ENCODE measurements at places on chromosomes 5 and 9.
A peak's percentile ranks its signal among the peaks of the same experiment; 100 is the strongest.

GRCh38 chr5:58902765-58903164 lies 319.9 kb downstream of the RAB3C start:
- no peak for DNase-seq

GRCh38 chr5:127865273-127865672 lies 162.1 kb downstream of the CCDC192 start:
- no peak for DNase-seq

- no peak for DNase-seq
Observed at GRCh38 chr5:100595812-100596173, 60.6 kb downstream of the FAM174A start.

- DNase-seq = no peak
Observed at GRCh38 chr9:79107911-79108676, 463.7 kb upstream of the TLE4 start.

- DNase-seq = no peak
Observed at GRCh38 chr5:178277866-178278265, 45.3 kb upstream of the PHYKPL start.

GRCh38 chr5:65803699-65804391 lies 81.8 kb downstream of the NLN start:
- no peak for DNase-seq

DNA sequence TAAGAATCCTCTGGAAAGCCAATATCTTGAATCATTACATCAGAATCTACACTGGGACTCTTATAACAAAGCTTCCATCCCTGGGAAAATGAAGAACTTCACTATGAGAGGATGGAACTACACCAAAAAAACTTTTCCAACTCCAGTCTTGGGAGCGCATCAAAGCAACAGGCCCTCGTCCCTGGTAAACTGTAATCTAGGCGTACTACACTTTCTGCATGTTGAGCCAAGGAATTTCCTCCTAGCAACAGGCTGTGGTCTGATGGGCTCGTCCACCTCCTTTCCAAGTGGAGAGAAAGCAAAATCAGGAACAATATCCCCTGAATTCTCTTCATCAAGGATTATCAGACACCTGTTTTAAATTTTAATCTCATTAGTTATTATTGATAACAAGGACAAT lies 94.1 kb downstream of the NFIB start:
- DNase-seq = no peak

DNA sequence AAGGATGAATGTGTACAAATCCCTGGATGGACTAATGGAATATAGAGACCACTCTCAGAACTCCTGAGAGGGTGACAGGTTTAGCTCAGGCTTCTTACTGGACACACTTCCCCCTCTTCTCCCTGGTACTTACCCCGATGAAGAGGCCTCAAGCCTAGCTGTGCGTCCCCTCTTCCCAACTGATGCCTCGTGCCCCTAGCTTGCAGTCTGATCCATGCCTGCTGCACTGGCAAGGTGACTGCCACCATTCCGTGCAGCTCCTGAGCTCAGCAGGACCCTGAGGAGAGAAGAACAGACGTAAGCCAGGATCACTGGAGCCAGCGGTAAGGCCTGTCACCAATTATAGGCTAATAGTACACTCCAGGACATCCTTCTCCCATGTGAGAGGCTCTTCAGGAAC lies 5.5 kb upstream of the STOML2 start:
- DNase-seq = peak; percentile 6

DNA sequence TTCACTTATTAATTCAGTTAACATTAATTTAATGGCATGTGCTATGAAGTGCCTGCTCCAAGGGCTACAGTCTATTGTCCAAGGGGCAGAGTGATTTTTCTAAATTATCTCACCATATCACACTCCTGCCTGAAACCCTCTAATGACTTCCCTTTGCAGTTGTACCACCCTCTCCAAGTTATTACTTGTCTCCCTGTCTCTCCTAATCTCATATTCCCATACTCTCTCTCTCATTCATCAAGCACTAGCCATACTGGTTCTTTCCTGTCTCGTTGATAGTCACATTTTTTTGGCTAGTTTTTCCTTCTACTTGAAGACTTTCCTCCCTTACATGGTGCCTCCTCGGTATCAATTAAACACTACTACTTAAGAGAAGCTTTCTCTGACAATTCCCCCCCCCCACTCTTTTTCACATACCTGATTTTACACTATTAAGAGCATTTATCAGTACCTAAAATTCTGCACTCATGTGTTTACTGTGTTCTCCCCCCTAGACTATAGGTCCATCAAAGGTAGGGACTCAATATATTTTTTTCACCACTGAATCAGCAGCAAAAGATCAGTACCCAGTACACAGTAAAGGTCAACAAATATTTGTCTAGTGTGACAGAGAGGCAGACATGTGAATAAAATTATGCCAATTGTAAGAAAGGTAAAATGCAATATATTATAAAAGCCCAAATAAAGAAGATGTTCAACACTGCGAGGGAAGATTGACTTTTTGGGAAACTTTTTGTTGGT lies 19.0 kb downstream of the RICTOR start:
- no peak for DNase-seq

DNA sequence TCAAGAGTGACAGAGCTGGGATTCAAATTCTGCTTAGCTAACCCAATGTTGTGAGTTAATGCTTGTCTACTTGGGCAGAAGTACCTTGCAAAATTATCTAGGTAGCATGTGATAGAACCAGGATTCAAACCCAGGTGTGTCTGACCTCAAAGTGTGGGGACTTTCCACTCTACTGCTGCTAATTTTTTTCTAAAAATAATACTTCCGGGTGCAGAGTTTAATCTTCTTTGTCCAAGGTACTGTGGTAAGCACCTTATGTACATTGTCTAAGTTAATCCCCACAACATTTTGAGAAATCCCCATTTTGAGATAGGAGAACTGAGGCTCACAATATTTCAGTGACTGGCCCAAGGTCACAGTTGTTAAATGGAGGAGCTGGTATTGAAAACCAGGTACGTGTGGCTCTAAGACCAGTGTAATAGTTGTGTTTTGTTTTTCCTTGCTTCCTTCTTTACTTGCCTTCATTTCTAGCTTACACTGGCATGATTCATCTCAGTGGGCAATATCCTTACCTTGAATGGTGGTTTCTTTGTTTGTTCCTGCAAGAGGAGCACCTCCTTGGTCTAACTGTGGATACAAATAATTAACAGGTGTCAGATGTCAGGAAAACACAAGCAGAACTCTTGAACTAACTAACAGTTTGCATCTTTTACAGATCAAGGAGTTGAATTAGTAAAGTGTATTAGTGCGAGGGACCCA lies 7.5 kb downstream of the ALDOB start:
- no peak for DNase-seq

- DNase-seq = no peak
Observed at GRCh38 chr5:83488821-83489220, 17.3 kb downstream of the VCAN start.

DNA sequence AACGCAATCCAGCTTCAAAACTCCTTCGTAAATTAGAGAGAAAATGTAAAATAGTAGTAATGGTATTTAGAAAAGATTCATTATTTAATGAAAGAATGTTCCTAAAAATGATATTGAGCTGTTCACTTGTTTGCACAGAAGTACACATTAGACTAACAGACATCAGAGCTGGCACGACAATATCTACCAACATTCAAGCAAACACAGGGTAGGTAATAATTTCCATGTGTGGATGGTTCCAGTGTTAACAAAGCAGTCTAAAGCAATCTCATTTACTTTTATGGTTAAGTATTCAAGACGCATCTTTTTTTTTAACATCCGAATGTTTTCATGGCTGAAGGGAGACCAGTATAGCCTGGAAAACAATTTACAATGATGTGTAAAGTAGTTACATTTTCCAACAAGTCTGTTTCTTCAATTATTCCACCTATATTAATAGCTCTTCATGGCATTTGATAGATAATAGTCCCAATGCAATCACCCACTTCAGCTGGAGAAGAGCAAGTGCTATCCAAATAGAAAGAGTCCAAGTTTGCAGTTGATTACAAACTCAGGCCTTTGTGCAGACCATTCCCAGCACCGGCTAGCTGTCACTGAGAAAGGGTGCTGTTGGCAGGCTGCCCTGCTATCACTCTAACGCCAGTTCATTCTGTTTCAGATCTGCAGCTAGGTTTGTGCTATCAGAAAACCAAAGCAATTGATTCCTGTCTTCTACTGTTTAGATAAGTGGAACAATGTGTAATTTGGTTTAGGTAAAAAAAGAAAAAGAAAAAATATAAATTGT lies 458.8 kb downstream of the DTWD2 start:
- no peak for DNase-seq

GRCh38 chr9:109072133-109072692 lies 47.5 kb downstream of the TMEM245 start:
- DNase-seq = no peak

- no peak for DNase-seq
Observed at GRCh38 chr5:14167211-14167845, 24.2 kb downstream of the TRIO start.

DNA sequence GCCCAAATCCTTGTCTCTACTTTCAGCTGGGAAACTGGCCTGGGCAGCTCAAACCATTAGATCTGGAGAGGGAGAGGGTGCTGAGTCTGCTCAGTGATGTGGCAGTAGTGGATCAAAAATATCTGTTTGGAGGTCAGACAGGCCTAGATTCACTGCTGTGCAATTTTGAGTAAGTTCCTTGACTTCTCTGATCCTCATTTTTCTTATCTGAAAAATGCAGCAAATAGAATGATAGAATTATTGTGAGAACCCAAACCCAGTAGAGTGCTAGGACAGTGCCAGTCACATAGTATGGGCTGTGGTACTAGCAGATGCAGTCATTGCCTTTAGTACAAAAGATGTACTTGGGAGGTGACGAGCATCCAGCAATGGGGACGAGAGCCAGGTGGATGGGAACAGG lies 50.2 kb downstream of the ARHGEF37 start:
- DNase-seq = no peak

DNA sequence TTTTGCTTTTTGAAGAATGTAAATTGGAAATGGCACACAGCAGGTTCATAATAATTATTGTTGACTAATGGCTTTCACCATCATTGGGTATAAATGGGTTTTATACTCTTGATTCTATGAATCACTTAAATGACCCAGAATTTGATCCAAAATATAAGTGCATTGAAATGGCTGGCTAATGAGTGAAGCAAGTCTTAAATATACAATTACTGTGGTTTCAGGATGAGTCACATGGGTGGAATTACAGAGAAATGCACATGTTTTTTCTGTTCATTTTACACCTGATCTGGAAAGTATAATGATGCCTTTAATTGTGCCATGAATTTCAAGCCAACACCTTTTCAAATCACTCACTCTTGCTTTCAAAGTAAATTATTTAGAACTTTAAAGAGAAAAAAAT lies 380.8 kb upstream of the CD180 start:
- DNase-seq = no peak

DNA sequence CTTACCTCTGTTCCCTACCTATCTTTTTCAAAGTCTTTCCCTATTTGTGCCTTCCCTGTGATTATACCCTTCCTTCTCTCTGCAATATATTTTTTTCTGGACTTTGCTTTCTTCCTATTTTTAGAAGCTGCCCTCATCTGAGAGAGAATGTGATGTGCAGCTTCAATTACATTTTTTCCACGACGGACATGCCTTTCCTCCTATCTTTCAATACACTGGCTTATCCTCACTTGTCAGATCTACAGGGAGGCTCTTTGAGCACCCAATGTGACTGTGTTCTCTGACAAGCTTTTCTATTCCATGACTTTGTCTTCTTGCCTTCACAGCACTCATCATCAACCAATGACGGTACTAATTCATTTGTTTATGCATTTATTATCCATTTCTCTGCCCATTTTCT lies 227.9 kb upstream of the CLINT1 start:
- DNase-seq = no peak

DNA sequence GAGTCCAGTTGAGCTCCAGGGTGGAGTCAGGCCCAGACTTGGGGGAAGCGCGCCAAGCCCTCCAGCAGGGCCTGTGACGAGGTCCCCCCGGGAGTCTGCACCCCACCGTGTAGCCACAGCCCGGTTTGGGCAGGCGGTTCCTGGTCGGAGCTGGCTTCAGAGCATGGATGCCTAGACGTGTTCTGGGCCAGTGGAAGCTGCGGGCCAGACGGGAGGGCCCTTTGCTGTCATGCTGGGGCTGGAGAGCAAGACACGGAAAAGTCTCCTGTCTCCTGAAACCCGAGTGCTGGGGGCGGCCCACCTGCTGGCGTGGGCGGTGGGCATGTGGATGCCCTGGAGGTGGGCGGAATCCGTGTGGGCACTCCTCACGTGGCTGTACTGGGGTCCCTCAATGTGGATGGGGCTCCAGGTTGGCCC lies 1.9 kb downstream of the GPSM1 start:
- DNase-seq = no peak

DNA sequence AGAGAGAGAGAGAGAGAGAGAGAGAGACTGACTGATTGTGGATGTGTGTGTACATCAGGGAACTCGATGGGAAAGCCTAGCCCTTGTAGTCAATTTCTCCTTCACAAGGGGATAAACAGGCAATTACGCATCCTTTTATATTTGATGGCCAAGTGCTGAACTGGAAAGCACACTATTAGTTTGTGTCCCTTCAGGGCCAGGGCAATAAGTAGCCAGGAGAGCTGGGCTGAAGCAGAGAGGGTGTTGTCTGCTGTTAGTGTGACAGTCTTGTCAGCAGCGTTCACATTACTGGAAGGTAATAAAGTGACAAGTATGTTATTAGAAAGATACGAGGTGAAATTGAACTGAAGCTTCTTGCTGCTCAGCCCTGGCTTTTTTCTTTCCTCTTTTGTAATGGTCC lies 457.7 kb downstream of the BNC2 start:
- no peak for DNase-seq

- DNase-seq = no peak
Observed at GRCh38 chr5:180052211-180052818, 19.2 kb downstream of the RNF130 start.

GRCh38 chr9:98569491-98569890 lies 139.2 kb downstream of the GABBR2 start:
- DNase-seq = no peak

DNA sequence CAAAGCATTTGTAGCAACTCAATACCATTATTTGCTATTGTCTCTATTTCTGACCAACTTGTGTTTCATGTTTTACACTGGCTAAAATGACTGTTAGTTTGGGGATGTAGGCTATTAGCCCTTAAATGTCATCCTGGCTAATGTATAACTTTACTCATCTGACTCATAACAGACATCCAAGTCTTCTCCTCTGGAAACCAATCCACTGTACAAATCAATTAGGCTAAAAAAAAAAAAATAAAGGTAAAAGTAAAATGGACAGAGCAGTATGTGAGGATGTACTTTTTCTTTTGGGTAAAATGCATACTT lies 20.6 kb downstream of the MEGF9 start:
- DNase-seq = no peak

DNA sequence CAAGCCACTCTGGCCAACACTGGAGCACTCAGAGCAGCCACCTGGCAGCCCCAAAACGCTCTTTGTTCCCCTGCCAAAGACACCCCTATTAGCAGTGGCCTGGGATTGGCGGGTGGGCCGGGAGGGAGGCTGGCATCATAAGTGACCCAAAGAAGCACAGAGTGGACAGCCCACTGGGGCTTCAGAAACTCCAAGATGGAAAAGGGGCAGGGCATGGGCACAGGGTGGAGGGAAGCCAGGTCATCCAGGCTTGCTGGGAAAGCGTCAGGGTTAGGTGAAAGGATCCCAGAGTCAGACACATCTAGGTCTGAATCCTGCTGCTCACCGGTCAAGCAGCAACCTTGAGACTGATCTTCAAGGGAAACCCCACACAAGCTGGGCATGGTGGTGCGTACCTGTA lies 14.8 kb downstream of the EEIG1 start:
- no peak for DNase-seq

All from left forelimb (tissue), 1 donor.